ENCODE measurements at places on chromosomes 2 and 18.

DNA sequence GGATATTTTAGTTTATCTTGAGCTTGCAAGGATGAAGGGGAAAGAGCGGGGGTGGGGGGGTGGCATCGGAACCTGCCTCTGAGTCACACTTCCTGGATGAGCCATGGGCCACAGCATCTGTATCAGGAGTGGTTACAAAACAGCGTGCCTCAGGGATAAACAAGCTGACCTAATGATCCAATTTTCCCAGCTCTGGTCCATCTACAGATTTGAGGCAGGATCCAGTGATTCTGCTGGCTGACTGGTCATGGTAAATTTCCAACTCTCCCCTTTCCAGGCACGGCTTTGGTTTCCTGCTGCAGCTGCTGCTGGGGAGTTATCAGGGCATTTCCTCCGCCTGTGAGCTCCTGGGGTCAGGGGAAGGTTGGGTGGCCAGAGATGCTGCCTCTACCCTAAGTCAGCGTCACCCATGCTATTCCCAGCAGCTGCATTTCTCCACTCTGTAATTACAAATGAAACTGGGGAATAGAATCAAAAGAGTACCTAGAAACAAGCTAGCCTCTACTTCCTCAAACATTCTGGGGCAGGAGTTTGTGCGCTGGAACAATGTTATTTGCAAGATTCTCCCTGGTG, 4.7 kb upstream of the HPCAL1 start:
- DNase-seq = peak; percentile 59

DNA sequence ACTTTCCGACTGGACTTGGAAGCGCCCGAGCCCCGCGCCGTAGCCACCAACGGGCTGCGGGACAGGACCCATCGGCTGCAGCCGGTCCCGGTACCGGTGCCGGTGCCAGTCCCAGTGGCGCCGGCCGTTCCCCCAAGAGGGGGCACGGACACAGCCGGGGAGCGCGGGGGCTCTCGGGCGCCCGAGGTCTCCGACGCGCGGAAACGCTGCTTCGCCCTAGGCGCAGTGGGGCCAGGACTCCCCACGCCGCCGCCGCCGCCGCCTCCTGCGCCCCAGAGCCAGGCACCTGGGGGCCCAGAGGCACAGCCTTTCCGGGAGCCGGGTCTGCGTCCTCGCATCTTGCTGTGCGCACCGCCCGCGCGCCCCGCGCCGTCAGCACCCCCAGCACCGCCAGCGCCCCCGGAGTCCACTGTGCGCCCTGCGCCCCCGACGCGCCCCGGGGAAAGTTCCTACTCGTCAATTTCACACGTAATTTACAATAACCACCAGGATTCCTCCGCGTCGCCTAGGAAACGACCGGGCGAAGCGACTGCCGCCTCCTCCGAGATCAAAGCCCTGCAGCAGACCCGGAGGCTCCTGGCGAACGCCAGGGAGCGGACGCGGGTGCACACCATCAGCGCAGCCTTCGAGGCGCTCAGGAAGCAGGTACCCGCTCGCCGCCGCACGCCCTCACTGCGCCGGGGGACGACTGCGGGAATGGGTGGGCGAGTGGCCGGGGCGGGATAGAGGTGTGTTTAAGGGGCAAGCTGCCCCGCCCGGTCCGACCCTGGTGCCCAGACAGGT, 713 bp downstream of the ATOH8 start:
- no peak for DNase-seq

- no peak for DNase-seq
These were observed 225.5 kb downstream of the PARD3B start for GRCh38 chr2:204770735-204771134.

GRCh38 chr18:14925281-14925709, 177.3 kb downstream of the ANKRD30B start:
- no peak for DNase-seq

All from heart left ventricle (tissue), 16 donors.